ENCODE measurements at places on chromosomes 16 and 17.

DNA sequence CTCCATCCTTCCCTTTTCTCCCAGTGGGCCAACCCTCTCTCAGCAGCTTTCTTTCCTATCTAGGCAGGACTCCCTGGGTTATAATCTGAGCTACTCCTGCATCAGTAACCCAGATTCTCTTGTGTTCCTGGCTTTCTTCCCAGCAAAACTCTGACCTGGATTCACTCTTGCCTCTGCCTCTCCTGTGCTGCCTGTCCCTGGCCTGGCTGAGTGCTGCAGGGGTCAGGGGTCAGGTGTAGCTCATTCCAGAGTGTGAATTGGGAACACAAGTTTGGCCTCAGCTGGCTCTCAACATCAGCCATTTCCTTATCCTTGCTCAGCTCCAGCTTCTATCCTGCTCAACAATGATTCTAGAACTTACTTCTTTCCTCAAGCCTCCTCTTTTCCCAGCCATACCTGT, 2.5 kb upstream of the ST6GALNAC2 start:
- DNase-seq, result no peak

GRCh38 chr16:6558126-6558525, 774.5 kb upstream of the RBFOX1 start:
- no peak for DNase-seq

GRCh38 chr17:9729034-9729650, 62.2 kb downstream of the DHRS7C start:
- DNase-seq, result peak; percentile 45

DNA sequence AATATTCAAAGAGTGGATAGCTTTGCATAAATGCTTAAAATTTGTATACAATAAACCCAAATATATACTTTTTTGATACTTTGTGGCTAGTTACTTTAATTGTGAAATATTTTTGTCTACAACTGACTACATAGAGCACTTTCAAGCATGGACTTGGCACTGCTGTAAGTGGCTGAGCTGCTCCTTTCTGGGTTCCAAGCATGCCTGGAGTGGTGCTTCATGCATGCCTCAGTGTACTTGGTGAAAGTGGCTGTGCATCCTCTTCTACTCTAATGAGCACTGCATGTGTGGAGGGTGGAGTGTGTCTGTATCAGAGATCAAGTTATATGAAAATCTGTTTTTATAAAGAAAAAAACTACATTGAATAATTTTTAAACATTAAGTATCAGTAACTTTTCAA, 94.1 kb downstream of the OMG start:
- peak; percentile 38 for DNase-seq

- peak; percentile 78 for DNase-seq
These were observed 679.5 kb downstream of the KCNJ2 start for GRCh38 chr17:70848785-70849184.

DNA sequence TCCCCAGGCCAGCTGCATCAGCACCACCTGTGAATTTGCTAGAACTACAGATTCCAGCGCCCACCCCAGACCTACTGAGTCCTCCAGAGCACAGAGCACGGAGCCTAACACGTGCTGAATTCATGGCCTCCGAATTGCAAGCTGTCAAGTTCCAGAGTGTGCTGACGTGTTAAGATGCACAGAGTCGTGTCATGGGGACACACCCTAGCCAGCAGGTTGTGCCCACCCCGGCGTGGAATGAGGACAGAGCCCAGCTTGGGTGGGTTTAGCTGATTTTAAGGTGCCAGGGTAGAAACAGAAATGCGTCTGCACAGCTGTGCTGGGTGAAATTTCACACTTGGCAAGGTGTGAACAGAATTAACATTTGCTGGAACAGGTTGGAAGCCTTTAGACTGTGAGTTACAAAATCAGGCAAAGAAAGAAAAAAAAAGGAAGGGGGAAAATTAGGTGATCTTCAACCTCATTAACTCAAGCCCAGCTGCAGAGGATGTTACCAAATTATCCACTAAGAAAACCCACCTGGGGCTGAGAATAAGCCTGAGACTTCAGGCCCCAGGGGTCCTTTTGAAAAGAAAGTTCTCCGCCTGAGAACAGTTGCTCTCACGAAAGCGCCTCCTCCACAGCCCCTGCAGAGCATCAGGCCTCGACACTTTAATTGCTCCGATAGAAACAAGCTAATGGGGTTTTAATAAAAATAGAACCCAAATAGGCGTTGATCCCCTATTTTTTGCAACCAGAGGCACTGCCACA, 27.1 kb downstream of the GINS3 start:
- DNase-seq, result no peak

- DNase-seq, result peak; percentile 22
These were observed 781 bp downstream of the RSKR start for GRCh38 chr17:28612936-28613872.

DNA sequence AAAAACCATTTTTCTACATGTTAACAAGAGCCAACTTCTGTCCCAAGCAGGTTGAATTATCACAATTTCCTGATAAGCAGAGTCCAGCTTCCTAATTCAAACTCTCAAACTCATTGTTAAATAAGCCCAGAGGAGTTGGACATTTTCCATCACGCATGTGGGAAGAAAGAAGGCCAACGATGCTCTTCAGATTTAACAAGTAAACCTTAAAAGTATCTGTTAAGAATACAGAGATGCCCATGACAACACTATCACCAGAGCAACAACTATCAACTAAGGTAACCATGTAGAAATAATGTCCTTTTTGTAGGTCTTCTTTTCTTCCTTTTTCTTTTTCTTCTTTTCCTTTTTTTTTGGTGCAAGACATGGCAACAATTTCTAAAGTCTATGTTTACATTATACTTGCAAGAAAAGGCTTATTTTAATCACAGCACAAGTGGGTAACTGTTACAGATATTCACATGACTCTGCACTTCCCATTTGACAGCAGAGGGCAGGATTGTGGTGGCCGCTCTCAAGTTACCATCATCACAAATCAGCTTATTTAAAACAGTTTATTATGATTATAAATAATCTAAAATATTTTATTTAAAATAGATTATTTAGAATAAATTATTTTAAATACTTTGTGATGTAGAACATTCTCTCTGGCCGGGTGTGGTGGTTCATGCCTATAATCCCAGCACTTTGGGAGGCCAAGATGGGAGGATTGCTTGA, 35.7 kb upstream of the DHRS7B start:
- peak; percentile 7 for DNase-seq

GRCh38 chr17:55198690-55199370, 65.9 kb upstream of the HLF start:
- no peak for DNase-seq

DNA sequence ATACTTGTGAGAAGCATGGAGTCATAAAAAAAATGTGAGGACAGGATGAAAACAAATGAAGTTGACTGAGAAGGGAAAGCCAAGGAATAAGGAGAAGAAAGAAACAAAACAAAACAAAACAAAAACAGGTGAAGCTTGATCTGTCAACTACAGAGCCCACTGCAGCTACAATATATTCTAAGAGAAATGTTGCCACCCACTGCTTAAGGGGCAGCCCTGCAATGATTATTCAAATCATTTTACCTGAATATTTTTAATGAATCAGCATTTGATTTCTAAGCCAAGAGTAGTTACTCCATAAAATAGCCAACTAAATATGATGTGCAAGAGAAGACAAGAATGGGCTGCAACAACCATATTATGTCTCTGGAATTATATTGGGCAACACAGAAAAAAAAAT, 252.0 kb upstream of the KIF2B start:
- DNase-seq, result no peak

DNA sequence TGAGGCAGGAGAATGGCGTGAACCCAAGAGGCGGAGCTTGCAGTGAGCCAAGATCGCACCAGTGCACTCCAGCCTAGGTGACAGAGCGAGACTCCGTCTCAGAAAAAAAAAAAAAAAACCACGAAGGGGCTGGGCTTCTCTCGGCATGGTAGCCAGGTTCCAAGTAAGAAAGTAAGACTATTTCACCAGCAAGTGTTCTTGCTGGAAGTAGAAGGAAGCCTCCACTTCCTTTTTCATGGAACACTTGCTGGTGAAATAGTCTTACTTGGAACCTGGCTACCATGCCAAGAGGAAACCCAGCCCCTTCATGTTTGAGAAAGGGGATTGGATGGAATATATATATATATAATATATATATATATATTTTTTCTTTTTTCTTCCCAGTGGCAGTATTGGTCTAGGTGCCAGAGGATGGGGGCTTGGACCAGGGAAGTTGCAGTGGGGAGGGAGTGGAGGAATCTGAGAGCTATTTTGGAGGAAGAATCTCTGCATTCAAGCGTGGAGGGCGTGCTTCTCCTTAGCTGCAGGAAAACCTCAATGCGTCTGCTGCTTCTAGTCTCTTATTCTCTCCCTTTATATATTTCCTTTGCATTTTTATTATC, 7.2 kb upstream of the N4BP1 start:
- DNase-seq, result no peak

- no peak for DNase-seq
These were observed 32.1 kb downstream of the ZFHX3 start for GRCh38 chr16:73015612-73016487.

- no peak for DNase-seq
These were observed 419.1 kb downstream of the CA10 start for GRCh38 chr17:51739245-51739886.

GRCh38 chr17:78010759-78011158, 52.3 kb downstream of the TNRC6C start:
- no peak for DNase-seq

- DNase-seq, result no peak
These were observed 62.7 kb upstream of the GAS7 start for GRCh38 chr17:10261098-10261497.

GRCh38 chr16:68642047-68642435, 3.1 kb upstream of the CDH3 start:
- no peak for DNase-seq

All from IMR-90 (cell line).